ENCODE measurements at places on chromosomes 4 and X.

GRCh38 chrX:110175696-110176095, 142.2 kb downstream of the AMMECR1 start:
- no peak for DNase-seq

- no peak for DNase-seq
Observed at GRCh38 chr4:122309988-122310626, 68.7 kb upstream of the ADAD1 start.

DNA sequence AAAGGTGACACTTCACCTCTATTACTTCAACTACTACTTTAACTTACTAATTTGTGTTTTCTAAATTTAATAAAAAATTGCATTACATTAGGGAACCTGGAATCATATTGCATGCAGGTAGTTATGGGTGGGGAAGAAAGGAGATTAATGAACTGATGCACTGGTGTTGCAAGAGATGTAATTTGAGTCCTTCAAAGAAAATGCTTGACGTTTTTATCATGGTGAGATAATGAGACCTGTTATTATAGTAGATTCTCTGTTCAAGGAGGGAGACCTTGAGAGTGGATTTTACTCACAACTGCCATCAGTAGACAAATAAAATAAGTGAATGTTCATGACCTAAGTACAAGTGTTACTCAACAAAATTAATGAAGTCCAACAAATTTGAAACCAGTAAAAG, 26.4 kb upstream of the MED14 start:
- DNase-seq, result no peak

- DNase-seq, result no peak
Observed at GRCh38 chr4:39451423-39452023, 7.2 kb downstream of the RPL9 start.

DNA sequence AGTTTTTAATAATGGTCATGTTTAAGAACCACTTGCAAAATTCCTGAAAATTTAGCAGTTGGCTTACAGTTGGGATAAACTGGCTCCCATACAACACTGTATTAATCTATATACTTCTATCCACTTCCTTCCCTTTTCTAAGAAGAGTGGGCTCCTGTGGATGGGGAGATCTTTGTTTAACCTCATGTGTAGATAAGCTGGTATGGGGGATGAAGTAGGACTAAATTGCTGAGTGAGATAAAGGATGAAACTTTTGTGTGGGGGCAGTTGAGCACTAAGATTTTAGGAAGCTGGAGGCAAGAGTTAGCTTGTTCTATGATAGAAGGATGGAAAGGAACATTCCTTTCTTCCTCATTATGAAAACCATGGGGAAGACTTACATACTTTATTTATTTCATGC, 54.6 kb upstream of the ATP8A1 start:
- no peak for DNase-seq

GRCh38 chrX:111779582-111779981, 96.4 kb upstream of the TRPC5OS start:
- DNase-seq, result no peak

DNA sequence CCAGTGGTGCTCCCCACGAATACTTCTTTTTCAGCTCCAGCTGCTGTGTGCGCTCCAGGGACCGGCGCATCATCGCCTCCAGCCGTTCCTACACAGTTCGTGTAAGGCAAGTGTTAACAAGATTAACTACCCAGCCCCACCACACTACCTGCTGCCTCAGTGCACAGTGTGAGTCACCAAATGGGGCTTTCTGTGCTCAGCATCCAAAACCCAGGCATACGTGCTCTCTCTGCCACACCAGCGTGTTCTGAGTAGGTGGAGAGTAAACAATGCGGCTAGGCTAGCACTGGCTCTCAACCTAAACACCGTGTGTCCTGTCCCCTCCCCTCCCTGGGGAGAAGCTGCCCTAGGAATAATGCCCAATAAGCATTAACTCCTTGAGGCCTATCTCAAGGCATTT, 60.0 kb downstream of the MAP7D2 start:
- no peak for DNase-seq

DNA sequence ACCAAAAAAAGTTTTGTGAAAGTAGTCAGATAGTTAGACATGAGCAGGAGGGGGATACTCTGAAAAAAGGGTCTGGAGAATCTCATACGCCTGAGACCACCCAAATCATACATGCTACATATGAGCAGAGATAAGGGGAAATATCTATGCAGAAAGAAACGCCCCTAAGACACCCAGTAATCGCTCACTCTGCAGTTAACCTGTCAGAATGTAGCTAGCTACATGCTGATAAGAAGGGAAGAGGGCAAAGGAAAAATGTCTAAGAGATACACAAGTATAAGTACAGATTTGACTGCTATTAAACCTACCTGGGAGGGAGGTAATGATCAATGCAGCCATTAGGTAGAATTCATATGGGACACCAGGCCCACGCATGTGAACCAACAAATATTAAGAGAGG, 1159.5 kb upstream of the PCDH10 start:
- no peak for DNase-seq

DNA sequence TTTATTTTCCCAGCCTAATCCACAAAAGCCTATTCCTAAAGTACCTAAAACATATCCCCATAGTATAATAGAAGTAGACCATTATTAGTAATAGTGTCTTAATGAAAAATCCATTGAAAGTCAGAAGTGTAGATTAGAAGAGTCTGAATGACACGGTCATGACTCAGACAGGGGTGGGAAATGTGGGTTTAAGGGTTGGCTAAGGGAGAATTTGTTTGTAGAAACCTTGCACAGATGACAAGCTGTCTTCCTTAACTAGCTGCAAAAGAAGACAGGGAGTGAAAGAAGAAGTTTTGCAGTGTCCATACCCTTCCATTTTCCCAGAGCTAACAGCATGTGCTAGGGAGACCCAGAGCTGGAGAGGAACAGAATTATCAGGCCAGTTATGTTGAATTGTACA, 242.7 kb upstream of the ETNPPL start:
- DNase-seq, result no peak

- no peak for DNase-seq
Observed at GRCh38 chr4:146368209-146368608, 153.5 kb downstream of the SLC10A7 start.

DNA sequence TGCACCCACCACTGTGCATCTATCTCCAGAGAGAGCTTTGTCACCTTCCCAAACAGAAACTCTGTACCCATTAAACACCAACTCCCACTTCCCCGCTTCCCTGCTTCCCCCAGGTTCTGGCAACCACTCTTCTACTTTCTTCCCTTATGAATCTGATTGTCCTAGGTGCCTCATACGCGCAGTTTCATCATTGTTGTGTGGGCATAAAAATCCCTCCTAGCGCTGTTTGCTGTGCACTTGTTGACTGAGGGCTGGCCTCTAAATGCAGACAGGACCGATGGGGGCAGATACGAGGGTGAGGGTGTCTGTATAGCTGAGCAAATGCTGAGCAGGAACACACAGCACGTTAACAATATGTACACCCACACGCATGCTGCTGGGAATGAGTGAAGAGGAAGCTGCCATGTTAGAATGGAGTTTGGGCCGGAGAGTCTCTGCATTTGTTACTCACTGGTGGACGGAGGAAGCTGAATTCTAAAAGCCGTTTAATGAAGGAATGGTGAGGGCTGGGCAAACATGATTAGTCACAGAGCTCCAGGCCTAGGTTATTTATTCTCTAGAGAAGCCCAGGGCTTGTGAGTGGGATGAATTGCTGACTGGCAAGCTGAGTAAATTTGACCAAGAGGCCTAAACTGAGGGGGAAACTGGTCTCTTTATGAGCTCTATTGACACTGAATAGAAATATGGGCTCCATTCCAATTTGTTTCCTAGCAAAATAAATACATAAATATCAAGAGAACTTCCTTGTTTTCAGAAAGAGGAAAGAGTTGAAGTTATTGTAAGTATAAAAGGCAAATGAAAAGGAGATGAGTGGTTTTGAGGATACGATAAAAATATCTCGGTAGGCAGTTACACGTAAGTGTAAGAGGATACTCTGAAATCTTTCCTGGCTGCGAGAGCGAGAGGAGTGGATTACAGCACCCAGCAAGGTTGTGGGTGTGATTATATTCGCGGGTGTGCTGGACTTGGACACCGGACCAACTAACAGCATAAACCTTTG, 95.9 kb upstream of the RPS6KA3 start:
- no peak for DNase-seq

DNA sequence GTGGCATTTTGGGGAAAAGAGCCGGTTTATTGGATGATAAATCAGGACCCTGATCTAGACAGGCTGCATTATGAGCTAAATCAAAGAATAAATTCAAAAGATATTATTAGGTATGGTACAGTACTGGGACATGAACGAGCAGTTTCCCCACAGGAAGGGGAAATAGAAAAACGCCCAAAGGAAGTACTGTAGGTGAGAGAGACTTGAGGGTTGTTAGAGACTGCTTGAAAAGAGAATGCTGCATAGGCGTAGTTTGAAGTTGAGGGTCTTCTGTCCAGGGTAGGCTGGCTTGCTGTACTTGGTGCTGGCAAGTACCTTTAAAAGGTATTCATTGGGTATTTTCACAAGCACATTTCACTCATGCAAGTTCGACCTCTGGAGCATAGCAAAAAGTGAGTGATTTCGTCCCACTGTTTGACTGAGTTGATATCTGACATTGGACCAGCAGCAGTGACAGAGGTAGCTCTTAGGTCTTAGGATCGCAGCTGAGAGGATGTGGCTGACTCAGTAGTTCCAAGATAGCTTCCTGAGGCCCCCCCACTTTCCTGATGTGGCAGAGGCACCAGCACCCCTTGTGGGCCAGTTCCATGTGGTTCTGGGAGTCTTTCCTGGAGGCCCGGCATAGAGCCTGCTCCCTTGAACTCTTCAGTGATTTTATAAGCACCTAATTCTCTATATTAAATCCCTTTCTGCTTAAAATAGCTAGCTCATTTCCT, 64.3 kb downstream of the TMEM131L start:
- DNase-seq, result no peak

GRCh38 chrX:120315776-120316175, 4.5 kb upstream of the TMEM255A start:
- no peak for DNase-seq

DNA sequence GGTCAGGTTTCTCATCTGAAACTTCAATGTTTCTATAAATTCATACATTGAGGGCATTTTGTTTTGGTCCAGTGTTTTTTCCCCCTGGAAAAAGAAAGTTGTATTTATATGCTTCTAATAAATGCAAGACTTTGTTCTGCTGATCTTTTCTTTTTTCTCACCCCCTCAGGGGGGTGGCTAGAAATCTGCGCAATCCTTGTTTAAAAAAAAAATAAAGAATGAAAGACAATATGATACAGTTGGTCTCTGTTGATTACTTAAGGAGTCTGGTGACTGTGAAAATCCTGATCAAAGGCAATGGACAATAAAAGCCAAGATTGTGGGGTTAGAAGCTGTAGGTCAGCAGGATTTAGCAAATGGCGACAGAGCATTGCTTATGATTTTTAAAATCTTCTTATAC, 180.5 kb downstream of the KIT start:
- no peak for DNase-seq

DNA sequence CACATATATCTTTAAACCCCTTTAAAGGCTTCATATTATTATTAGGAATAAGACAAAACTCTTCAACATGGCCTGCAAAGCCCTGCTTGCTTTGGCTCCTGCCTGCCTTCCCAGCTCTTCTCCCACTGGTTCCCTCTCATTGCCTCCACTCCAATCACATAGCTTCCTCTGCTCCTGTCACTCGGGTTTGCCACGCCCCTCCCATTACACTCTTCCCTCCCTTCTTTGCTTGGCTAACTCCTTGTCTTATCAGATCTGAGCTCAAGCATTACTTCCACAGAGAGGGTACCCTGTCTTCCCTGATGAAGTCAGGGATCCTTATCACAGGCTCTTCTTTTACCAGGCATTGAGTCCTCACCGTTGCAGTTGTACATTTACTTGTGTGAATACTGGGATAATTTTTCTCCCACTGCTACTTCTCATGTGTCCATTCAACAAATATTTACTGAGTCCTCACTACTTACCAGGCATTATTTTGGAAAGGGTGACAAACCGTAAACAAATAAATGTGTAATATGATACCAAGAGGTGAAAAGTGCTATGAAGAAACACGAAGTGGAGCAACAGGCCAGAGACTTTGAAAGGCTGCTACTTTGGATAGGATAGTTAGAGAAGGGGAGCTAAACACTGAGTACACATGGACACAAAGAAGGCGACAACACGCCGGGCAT, 3.2 kb upstream of the VGLL1 start:
- DNase-seq, result no peak

DNA sequence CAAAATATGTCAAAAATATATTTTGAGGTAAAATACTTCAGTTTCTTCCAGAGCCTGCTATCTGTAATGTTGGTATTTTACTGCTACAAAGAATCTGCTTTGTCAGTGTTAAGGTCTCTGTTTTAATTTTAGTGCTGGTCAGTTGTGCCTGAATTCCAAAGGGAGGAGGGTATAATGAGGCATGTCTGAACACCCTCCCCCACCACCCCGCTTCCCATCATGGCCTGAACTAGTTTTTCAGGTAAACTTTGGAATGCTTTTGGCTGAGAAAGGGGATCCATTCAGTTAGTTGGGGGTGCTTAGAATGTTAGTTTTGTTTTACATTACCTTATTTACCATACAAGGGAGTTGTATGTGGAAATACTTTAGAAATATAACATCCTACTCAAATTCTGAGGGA, 158.5 kb downstream of the MID1IP1 start:
- no peak for DNase-seq

DNA sequence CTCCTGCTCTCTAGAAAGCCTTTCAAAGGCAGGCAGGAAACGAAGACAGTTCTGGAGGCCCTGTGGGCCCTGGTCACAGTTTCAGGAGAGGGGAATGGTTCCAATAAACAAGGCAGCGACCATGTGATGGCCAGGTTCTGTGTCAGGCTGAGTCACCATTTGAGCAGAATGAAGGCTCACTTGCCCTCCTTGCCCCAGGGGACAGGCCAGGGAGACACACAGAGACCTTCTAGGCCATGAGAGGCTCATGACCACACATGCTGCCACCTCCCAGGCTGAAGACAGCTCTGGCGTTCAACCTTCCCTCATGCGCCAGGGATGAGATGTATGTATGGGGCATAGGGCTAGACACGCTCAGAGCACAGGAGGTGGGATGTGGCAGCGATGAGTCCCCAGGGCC, 22.9 kb upstream of the TRIM2 start:
- no peak for DNase-seq

- peak; percentile 47 for DNase-seq
Observed at GRCh38 chrX:136767104-136767941, 13.4 kb downstream of the ARHGEF6 start.

DNA sequence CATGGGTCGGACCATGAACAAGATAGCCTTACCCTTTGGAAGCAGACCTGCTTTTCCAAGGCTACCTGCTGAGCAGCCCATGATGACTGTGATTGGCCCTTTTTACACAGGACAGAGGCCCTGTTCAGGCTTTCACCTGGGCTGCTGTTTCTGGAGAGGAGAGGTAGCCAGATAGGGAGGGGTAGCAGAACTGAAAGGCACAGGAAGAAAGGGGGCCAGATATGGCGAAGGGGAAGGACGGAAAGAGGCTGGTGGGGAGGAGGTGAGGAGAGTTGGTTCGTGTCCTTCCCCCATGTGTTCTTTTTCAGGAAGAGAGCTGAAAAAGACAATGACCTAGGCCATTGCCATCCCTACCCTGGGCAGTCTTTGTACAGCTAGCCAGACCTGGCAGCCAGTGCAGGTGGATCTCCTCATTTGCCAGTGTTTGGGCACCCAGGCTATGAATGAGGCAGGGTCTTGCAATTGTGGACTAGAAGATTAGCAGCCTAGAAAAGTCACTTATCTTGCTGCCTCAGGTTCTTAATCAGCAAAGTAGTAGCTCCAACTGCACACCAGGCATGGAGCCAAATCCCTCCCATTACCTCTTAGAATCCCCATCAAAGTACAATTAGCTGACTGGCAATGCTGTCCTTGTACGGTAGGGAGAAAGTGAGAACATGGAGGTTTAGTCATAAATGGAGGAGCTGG, 139.6 kb downstream of the AMMECR1 start:
- no peak for DNase-seq

GRCh38 chr4:24582235-24582832, 2.0 kb downstream of the DHX15 start:
- no peak for DNase-seq

GRCh38 chr4:184011826-184012380, 106.8 kb downstream of the STOX2 start:
- DNase-seq, result no peak
